ENCODE measurements at places on chromosomes 1 and 21. TPM values are rescaled to one million over a fixed set of nuclear protein-coding genes. Genes with fewer than 3 reads are reported as not detected.

DNA sequence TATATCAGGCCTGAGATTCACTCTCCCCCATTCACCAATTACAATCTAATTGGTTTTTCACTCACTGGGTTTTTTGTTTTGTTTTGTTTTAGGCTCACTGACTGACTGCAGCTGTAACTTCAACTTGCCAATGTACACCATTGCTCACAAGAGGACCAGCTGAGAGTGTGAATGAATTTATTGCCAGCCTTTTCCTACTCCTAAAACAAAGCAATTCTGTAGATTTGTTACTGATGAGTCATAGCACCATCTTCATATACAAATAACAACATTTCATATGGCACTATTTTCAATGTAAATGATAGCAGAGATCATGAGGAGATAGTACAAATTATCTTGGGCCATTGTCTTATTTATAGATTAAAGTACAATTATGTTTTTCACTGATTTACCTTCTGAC is 76.0 kb upstream of the DPYD start:
- DNase-seq: no peak

Gene SH2D1B
- total RNA-seq: 0.12 TPM

- DNase-seq: no peak
These were observed 71.3 kb downstream of the RIPK4 start for GRCh38 chr21:41695513-41695912.

Gene FAM151A
- not detected for total RNA-seq

DNA sequence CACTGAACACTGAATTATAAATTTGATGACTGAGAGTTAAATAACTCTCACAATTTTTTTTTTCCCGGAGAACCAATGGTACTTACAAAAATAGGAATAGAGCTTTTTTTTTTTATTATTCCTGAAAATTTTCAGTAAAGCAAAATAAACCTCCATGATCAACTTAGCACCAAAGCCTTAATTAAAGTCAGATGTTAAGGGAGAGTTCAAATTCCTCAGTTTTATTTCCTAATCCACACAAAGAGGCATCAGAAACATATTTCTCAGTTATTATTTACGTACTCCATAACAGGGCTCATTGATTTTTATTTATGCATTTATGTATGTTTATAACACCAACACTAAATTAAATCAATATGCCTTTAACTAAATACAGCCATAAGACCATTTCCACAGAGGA is 55.5 kb downstream of the PLPPR5 start:
- no peak for DNase-seq

- DNase-seq: no peak
These were observed 400.4 kb upstream of the PLXNA2 start for GRCh38 chr1:208644401-208645160.

- no peak for DNase-seq
These were observed 39.5 kb upstream of the ZNF124 start for GRCh38 chr1:247211339-247211738.

- peak; percentile 48 for DNase-seq
These were observed 690.7 kb downstream of the NCAM2 start for GRCh38 chr21:21688889-21689288.

DNA sequence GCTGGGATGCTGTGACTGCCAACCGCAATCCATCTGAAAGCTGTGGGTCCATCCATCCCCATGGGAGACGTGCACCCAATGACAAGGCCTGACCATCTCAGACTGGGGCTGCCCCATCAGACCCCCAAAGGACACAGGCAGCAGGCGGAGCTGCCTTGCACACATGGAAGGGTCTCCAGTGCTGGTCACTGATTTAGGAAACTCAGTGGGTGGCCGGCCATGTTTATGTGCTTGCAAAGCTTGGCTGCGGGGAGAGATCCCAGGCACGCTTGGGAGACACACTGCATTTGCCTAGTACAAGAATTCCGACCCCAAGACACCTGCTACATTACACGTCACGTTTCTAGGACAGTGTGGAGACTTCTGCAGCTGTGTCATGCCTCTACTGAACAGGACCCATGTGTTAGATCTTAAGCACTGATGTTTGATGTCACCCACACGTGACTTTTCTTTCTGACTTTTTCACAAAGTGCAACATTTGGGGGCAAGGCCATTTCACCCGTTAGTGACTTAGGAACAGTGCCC is 181.4 kb downstream of the CLIC6 start:
- DNase-seq: no peak

DNA sequence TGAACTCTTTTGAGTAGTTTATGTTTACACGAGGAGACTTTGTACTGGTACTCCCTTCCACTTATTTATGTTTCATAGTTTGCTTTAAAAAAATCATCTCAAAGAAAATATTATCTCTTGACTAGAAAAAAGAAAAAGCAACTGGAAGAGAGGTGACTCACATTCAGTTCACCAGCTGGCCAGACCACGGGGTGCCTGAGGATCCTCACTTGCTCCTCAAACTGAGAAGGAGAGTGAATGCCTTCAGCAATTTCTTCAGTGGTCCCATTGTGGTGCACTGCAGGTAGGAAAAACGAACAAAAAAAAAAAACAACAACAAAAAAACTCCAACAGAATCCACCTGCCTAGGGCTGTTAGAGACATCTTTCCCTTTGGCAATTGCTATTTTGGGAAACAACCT is 102.9 kb downstream of the PTPRC start:
- no peak for DNase-seq

DNA sequence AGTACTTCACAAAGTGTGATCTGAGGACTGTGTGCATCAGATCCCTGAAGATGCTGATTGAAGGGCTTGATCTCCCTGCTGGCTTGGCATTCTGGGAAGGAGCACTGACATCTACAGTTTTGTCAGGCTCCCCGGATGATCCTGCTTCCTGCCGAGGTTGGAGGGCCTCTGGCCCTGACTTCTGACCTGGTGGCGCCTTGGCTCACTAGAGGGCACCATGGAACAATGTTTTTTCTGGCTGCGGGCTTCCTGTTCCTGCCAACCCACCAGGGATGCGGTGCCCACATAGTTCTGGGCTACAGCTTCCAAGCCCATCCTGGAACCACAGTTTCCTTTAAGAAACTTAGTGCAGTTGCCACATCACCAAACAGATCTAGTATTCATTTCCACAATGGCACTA is 38.8 kb upstream of the RASAL2 start:
- peak; percentile 65 for DNase-seq

DNA sequence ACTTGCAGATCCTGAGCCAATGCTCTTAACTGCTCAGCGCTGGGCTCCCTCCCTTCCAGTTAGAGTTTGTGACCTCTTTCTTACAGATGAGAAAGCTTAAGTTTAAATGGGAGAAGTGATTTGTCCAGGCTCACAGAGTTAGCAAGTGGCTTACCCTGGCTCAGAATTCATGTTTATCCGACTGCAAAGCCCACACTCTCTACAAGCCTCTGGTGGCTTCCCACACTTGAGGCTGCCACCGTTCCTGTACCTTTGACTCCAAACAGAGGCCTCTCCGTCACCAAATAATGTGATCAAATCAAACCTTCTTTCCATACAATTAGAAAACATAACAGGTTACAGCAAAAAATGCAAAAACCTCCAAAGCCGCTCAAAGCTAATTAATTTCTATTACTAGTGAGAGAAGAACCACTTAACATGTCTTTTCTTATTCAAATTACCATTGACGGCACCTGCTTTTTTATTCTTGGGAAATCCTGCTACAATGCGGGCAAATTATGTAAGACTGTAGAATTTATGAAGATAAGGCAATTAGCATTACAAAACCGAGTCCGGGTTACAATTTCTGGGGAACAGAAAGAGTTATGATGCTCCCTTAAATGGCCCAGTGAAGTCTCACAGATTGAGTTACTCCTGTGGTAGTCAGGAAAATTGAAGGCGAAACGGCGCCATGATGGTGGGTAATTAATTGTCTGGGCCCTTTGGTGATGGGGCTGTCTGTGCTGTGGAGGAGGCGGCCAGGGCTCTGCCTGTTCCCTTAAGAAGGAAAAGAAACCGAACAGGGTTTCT is 324.3 kb upstream of the POU3F1 start:
- no peak for DNase-seq

DNA sequence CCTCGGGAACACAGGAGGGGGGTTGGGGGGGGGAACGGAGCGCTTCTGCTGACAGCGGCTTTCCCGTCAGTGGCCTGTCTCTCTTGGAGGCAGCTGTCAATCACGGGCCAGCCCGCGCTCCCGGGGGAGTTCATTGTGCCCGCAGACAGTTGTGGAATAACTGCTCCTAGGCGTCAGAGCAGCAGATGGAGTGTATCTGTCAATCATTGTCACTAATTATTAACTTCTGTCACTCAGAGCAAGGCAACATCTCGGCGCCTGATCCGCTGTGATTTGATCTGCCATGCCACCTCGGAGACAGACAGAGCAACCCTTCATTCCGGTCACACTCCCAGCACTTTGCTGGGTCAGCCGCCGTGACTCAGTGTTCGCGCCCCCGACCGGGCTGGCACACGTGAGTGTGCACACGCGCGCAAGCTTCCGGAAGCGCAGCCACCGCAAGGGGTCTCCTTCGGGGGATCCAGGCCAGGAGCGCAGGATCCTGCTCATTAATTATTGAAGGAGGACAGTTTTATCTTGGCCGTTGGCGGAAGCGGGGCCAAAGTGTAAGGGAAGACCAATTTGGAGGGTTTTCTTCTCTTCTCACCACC is 75.8 kb downstream of the RRAGC start:
- DNase-seq: no peak

Gene FTCD
- 0.20 TPM for total RNA-seq

Data from RPMI7951 (cell line).